ENCODE measurements at places on chromosomes 11 and 22.
A peak's percentile ranks its signal among the peaks of the same experiment; 100 is the strongest.

DNA sequence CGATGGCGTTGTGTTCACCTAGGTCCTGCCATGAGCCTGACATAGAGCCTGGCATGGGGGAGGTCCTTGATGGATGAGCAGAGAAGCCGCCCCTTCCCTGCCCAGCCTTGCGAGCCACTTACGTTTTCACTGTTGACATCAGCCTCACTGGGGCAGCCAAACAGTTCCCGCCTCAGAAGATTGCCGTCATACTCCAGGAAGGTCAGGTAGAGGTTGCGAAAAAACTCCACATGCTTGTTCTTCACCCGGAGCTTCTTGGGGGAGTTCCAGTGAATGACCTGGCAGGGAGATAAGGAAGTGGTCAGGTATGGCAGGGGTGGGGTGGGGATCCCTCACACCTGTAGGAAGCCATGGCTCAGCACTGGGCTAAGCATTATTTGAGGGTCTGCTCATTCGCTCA is 279.3 kb upstream of the SYN3 start:
- DNase-seq = no peak
- no peak overlapping the region for H3K4me3 ChIP-seq
- H3K27ac ChIP-seq = no peak overlapping the region
- no peaks in the 10 kb centered on the region for H3K4me1 ChIP-seq
- H3K36me3 ChIP-seq = peaks cover 13% of the 10 kb centered on the region
- H3K27me3 ChIP-seq = peaks cover 2% of the 10 kb centered on the region

GRCh38 chr11:72189455-72190250 is 2.3 kb upstream of the FOLR1 start:
- H3K4me3 ChIP-seq = no peak overlapping the region
- no peaks in the 10 kb centered on the region for H3K36me3 ChIP-seq
- H3K4me1 ChIP-seq = peaks cover 2% of the 10 kb centered on the region
- H3K27ac ChIP-seq = no peak overlapping the region
- H3K27me3 ChIP-seq = no peaks in the 10 kb centered on the region

GRCh38 chr11:79400717-79401330 is 40.0 kb downstream of the TENM4 start:
- H3K27ac ChIP-seq = no peak overlapping the region
- H3K36me3 ChIP-seq = peaks cover 3% of the 10 kb centered on the region
- peaks cover 2% of the 10 kb centered on the region for H3K4me1 ChIP-seq
- DNase-seq = peak; percentile 26
- H3K27me3 ChIP-seq = peaks cover 7% of the 10 kb centered on the region

GRCh38 chr11:127790592-127790991 is 790.0 kb upstream of the KIRREL3 start:
- no peaks in the 10 kb centered on the region for H3K27me3 ChIP-seq
- H3K27ac ChIP-seq = no peak overlapping the region
- no peak overlapping the region for H3K4me3 ChIP-seq
- H3K4me1 ChIP-seq = no peaks in the 10 kb centered on the region
- DNase-seq = no peak

- no peak for DNase-seq
- H3K4me1 ChIP-seq = no peaks in the 10 kb centered on the region
- no peak overlapping the region for H3K27ac ChIP-seq
- H3K27me3 ChIP-seq = peaks cover 8% of the 10 kb centered on the region
Measured at GRCh38 chr22:49242480-49242879, 585.2 kb downstream of the BRD1 start.

GRCh38 chr22:29742326-29742725 is 22.5 kb downstream of the CABP7 start:
- DNase-seq = no peak
- H3K36me3 ChIP-seq = peaks cover 34% of the 10 kb centered on the region
- H3K27me3 ChIP-seq = no peaks in the 10 kb centered on the region
- H3K27ac ChIP-seq = no peak overlapping the region
- H3K4me1 ChIP-seq = peaks cover 2% of the 10 kb centered on the region

- H3K4me3 ChIP-seq = no peak overlapping the region
- H3K36me3 ChIP-seq = no peaks in the 10 kb centered on the region
- no peak for DNase-seq
- H3K27ac ChIP-seq = no peak overlapping the region
- H3K4me1 ChIP-seq = no peaks in the 10 kb centered on the region
Measured at GRCh38 chr11:37320921-37321320, 722.9 kb upstream of the RAG2 start.

- DNase-seq = no peak
- no peaks in the 10 kb centered on the region for H3K27me3 ChIP-seq
- no peak overlapping the region for H3K4me3 ChIP-seq
- peaks cover 39% of the 10 kb centered on the region for H3K4me1 ChIP-seq
Measured at GRCh38 chr22:31626427-31627150, 35.4 kb downstream of the PISD start.

DNA sequence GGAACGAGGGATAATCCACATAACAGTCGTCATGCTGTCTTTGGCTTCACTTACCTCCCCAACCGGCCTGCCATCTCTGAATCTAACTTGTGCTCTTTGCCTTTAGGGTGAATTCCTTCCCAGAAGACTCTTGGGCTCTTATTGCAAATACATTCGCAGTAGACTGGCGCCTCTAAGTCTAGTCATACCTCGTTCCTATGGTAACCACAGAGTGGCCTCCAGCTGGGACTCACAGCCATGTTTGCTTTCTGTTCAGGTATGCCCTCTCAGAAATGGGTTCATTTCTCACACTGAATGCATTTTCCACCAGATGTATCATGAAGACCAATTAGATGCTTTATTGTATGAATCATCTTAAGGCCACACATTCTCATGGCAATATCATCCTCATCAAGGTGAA is 112.7 kb downstream of the FAR1 start:
- H3K27ac ChIP-seq = no peak overlapping the region
- H3K36me3 ChIP-seq = no peaks in the 10 kb centered on the region
- H3K4me1 ChIP-seq = no peaks in the 10 kb centered on the region
- DNase-seq = no peak
- H3K4me3 ChIP-seq = no peak overlapping the region

- peaks cover 2% of the 10 kb centered on the region for H3K4me1 ChIP-seq
- peaks cover 2% of the 10 kb centered on the region for H3K27me3 ChIP-seq
- no peak overlapping the region for H3K27ac ChIP-seq
- no peak for DNase-seq
- H3K4me3 ChIP-seq = no peak overlapping the region
Measured at GRCh38 chr11:109320595-109320994, 101.4 kb upstream of the C11orf87 start.

DNA sequence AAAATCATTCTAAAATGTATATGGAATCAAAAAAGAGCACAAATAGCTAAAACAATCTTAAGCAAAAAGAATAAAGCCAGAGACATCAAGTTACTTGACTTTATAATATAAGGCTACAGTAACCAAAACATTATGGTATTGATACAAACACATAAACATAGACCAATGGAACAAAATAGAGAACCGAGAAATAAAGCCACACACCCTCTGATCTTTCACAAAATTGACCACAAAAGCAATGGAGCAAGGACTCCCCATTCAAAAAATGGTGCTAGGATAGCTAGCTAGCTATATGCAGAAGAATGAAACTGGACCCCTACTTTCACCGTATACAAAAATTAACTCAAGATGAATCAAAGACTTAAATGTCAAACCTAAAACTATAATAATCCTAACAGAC is 43.2 kb downstream of the GLYATL2 start:
- H3K4me3 ChIP-seq = no peak overlapping the region
- H3K27me3 ChIP-seq = peaks cover 4% of the 10 kb centered on the region
- no peaks in the 10 kb centered on the region for H3K4me1 ChIP-seq

- H3K36me3 ChIP-seq = no peaks in the 10 kb centered on the region
- H3K27ac ChIP-seq = no peak overlapping the region
- peaks cover 3% of the 10 kb centered on the region for H3K27me3 ChIP-seq
- H3K4me1 ChIP-seq = no peaks in the 10 kb centered on the region
- H3K4me3 ChIP-seq = no peak overlapping the region
Measured at GRCh38 chr11:102513869-102514268, 16.7 kb downstream of the MMP7 start.

DNA sequence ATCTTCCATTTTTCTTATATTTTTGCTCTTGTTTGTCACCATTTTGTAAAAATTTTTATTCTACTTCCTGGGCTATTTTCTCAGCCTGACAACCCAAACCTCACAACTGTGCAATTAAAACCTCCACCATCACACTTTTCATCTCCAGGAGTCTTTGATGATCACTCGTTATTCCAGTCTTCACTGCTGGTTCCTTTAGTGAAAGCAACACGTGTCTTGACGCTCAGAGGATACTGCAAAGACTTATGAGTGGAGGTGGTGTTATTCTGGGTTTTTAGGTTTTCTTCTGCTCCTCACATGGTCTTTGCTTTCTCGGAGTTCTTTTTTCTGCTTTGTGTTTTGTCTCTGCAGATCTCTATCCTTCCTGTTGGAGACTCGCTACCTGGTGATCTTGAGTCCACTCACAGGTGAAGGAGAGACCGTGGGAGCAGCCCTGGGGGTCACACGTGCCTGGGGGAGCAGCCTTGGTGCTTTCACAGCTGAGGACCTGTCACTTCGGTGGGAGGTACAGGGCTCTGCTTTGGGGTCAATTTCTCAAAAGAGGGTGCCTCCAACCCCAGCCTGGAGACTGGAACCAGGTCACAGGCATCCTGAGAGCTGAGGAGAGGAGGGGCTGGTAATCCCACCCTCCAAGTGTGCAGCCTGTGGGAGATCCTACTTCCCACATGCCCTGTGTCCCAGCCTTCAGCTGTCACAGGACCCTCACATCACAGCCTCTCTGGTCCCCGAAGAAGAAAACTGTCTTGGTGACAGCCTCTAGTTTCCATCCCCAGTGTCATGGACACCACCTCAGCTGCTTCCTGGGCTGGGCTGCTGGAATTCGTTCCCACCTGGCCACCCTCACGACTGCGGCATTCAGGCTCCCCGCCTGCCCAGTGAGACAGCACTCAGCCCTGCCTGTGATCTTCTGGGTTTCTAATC is 11.0 kb downstream of the SULT4A1 start:
- H3K4me3 ChIP-seq = no peak overlapping the region
- H3K36me3 ChIP-seq = no peaks in the 10 kb centered on the region
- peaks cover 12% of the 10 kb centered on the region for H3K27me3 ChIP-seq
- no peaks in the 10 kb centered on the region for H3K4me1 ChIP-seq

GRCh38 chr11:2276280-2277007 is 6.1 kb upstream of the ASCL2 start:
- peaks cover 3% of the 10 kb centered on the region for H3K36me3 ChIP-seq
- no peak overlapping the region for H3K4me3 ChIP-seq
- H3K27ac ChIP-seq = no peak overlapping the region
- no peaks in the 10 kb centered on the region for H3K4me1 ChIP-seq
- H3K27me3 ChIP-seq = peaks cover 26% of the 10 kb centered on the region

- H3K4me3 ChIP-seq = no peak overlapping the region
- DNase-seq = no peak
- peaks cover 32% of the 10 kb centered on the region for H3K4me1 ChIP-seq
- H3K36me3 ChIP-seq = no peaks in the 10 kb centered on the region
- H3K27ac ChIP-seq = no peak overlapping the region
Measured at GRCh38 chr11:47932544-47932943, 47.8 kb upstream of the PTPRJ start.

GRCh38 chr11:46553814-46554212 is 40.0 kb downstream of the AMBRA1 start:
- H3K4me3 ChIP-seq = no peak overlapping the region
- H3K36me3 ChIP-seq = peaks cover 3% of the 10 kb centered on the region
- DNase-seq = no peak
- H3K27me3 ChIP-seq = no peaks in the 10 kb centered on the region
- H3K27ac ChIP-seq = peak overlapping the region; percentile 42
- peaks cover 15% of the 10 kb centered on the region for H3K4me1 ChIP-seq

DNA sequence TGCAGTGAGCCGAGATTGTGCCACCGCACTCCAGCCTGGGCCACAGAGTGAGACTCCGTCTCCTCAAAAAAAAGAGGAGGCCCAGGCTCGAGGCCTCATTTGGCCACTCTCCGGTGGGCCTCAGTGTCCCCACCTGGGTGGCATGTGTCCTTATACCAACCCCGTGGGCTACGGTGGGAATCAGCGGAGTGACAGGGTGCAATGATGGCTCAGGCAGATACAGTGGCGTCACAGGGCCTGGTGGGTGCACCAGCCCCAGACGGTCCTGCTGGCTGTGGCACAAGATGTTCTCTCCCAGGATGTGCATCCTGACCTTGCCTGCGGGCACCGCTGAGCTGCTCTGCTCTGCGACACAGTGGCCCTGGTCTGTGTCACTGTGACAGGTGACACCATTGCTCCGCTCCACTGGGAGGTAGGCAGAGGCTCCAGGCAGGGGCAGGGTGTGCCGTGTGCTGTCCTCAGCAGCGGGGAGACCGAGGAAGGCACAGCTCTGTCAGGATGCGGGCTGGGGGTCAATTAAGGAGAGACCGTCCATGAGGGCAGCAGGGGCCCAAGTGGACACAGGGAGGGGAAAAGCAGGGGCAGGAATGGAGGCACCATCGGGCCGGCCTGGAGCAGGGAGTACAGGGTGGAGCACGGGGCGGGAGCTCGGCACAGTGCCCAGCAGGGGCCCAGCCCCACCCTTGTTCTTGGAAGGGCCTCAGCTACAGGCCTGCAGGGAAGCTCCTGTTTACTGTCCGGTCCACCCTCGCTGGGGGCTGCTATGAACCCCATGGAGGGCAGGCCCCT is 21.7 kb upstream of the TH start:
- H3K27me3 ChIP-seq = peaks cover 25% of the 10 kb centered on the region
- no peaks in the 10 kb centered on the region for H3K36me3 ChIP-seq
- H3K4me3 ChIP-seq = no peak overlapping the region

DNA sequence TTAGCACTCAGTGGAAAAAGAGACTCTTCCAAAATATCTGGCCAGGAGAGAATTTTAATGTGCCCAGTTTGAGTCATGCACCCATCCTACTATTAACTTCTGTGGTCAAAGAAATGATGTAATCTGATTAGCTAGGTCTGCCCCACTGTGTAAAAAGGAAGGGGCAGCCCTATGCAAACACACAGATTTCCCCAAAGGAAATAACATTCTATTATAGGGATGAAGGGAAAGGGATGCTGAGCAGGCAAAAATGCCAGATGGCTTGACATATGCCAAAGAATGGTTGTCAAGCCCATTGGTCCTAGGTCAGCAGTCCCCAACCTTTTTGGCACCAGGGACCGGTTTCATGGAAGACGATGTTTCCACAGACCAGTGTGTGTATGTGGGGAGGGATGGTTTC is 43.3 kb upstream of the PAK1 start:
- no peaks in the 10 kb centered on the region for H3K4me1 ChIP-seq
- DNase-seq = no peak
- no peak overlapping the region for H3K4me3 ChIP-seq
- no peaks in the 10 kb centered on the region for H3K36me3 ChIP-seq
- no peak overlapping the region for H3K27ac ChIP-seq

- H3K4me1 ChIP-seq = no peaks in the 10 kb centered on the region
- H3K36me3 ChIP-seq = peaks cover 12% of the 10 kb centered on the region
- no peaks in the 10 kb centered on the region for H3K27me3 ChIP-seq
- H3K4me3 ChIP-seq = no peak overlapping the region
Measured at GRCh38 chr11:130139401-130139800, 20.2 kb upstream of the ST14 start.

GRCh38 chr11:120432056-120433018 is 79.2 kb upstream of the GRIK4 start:
- peaks cover 9% of the 10 kb centered on the region for H3K36me3 ChIP-seq
- H3K27me3 ChIP-seq = no peaks in the 10 kb centered on the region
- no peak for DNase-seq
- no peak overlapping the region for H3K4me3 ChIP-seq

- H3K27ac ChIP-seq = no peak overlapping the region
- DNase-seq = no peak
- no peaks in the 10 kb centered on the region for H3K4me1 ChIP-seq
- no peaks in the 10 kb centered on the region for H3K36me3 ChIP-seq
Measured at GRCh38 chr11:109507836-109508561, 86.0 kb downstream of the C11orf87 start.
